ENCODE measurements at places on chromosomes 3 and 15.

DNA sequence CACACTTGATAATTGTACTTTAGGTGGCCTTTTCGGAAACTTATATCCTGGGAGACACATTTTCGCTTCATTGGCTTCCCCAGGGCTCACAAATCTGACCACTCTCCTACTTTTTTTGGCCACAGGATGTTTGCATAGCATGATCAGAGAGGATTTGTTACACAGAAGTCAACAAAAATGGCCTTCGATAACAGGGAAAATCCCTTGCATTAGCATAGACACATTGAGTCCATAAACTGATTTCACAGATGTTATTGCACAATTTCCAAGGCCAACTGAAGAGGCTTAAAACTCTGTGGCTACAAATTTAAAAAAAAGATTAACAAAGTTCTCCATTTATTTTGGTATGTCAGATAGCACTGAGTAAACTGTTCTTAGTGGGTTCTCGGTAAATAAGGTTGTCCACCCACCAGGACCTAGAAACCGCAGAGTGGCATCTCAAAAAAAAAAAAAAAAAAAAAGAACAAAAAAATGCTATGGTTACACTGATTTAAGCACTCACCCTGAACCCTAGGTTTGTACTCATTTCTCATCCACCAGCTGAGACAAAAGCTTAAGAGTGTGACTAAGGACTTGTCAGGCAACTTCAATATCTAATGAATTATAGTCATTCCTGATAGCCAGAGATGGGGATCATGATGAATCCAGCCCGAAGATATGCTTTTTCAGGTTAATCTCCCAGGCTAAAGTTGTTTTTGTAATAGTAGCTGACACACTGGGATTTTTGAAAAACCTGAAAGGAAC is 188.9 kb upstream of the SYNPR start:
- H3K27me3 ChIP-seq, result no peaks in the 10 kb centered on the region
- no peaks in the 10 kb centered on the region for H3K36me3 ChIP-seq
- H3K4me3 ChIP-seq, result no peak overlapping the region
- H3K4me1 ChIP-seq, result no peaks in the 10 kb centered on the region

DNA sequence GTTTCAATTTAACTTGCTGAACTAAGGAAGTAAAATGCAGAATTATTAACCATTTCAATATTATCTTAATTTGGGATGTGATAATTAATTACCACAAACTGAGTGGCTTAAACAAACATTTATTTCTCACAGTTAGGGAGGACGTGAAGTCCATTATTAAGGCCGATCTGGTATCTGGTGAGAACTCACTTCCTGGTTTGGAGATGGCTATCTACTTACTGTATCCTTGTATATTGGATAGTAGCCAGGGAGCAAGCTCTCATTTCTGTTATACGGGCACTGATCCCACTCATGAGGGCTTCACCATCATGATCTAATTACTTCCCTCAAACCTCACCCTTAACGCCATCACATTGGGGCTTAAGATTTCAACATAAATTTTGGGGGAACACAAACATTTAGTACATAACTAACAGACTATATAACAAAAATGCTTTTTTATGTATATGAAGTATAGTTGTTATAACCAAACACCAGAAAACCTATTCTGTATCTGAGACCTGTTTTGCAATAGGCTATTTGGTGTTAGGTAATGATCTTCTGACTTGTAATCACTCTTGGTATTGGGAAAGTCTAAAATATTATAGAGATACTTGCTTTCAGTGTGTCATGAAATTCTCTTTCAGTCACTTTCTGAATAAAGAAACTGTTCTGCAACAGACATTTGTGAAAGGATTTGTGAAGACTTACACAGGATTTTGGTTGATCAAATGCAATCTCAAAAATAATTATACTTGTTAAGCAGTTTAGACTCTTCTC is 4.7 kb upstream of the KPNA4 start:
- DNase-seq, result no peak
- H3K36me3 ChIP-seq, result peaks cover 4% of the 10 kb centered on the region
- H3K4me1 ChIP-seq, result peaks cover 9% of the 10 kb centered on the region
- H3K4me3 ChIP-seq, result no peak overlapping the region

- no peaks in the 10 kb centered on the region for H3K27me3 ChIP-seq
- no peak overlapping the region for H3K4me3 ChIP-seq
- peak; percentile 64 for DNase-seq
- H3K36me3 ChIP-seq, result no peaks in the 10 kb centered on the region
- no peak overlapping the region for H3K27ac ChIP-seq
- H3K4me1 ChIP-seq, result peaks cover 32% of the 10 kb centered on the region
These were observed 67.1 kb downstream of the ATP2B2 start for GRCh38 chr3:10437995-10438901.

DNA sequence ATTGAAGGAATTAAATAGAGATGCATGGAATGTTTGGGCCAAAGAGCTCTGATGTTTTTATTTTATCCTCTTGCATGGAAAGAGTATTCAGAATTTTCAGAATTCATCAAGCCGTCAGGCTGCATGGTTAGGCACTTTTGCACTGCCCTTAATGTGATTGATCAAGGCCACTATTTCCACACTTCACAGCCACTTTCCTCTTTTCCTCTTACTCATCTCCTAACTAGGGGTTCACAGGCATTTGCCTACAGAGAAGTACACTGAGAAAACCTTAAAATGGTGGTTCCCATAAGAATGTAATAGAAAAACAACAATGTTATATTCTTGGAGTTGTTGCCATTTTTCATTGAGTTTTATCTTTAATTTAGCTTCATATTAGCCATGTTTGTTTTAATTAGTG is 10.9 kb downstream of the SLC35A5 start:
- H3K36me3 ChIP-seq, result peaks cover 77% of the 10 kb centered on the region
- H3K4me1 ChIP-seq, result peaks cover 40% of the 10 kb centered on the region
- no peak overlapping the region for H3K4me3 ChIP-seq
- DNase-seq, result no peak
- H3K27ac ChIP-seq, result peak overlapping the region; percentile 6

DNA sequence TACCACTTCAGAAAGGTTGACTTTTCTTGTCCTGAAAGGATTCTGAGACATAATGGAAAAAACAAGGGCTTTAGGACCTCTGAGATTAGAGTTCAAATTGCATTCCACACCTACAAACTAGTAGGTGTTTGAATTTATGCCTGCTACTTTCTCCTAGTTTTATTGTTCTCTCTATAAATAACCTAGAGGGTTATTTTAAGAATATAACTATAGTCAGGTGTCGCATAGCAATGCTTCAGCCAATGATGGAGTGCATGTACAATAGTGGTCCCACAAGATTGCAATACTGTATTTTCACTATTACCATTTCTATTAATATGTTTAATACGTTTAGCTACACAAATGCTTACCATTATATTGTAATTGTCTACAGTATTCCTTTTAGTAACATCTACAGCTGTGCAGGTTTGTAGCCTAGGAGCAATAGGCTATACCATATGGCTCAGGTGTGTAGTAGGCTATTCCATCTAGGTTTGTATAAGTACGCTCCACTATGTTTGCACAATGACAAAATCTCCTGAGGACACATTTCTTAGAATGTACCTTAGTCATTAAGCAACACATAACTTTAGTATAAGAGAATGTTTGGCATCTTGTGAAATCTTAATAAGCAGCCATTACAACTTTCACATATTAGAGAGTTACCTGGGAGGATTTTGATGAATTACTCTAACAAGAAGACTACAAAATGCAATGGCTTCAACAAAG is 1352.5 kb downstream of the ZPLD1 start:
- H3K27ac ChIP-seq, result no peak overlapping the region
- H3K4me3 ChIP-seq, result no peak overlapping the region
- DNase-seq, result no peak
- no peaks in the 10 kb centered on the region for H3K36me3 ChIP-seq

DNA sequence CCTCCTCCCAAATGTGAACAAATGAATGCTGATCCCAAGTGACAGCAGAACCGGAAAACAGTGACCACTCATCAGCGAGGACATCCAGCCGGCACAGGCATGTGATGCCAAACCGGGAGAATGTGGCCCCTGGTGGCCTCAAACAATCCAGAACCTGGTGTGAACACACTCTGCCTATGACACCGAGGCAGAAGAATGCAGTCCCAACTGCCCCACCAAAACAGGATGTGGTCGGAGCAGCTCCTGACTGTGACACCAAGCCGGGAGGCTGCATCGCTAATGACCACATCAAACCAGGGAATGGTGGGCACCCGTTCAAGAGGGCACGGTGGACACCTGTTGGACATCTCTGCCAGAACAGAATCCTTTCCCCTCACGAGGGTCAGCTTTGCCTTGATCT is 15.4 kb downstream of the SCN5A start:
- no peak overlapping the region for H3K27ac ChIP-seq
- peaks cover 29% of the 10 kb centered on the region for H3K27me3 ChIP-seq
- peak; percentile 55 for DNase-seq
- no peaks in the 10 kb centered on the region for H3K4me1 ChIP-seq
- no peaks in the 10 kb centered on the region for H3K36me3 ChIP-seq

DNA sequence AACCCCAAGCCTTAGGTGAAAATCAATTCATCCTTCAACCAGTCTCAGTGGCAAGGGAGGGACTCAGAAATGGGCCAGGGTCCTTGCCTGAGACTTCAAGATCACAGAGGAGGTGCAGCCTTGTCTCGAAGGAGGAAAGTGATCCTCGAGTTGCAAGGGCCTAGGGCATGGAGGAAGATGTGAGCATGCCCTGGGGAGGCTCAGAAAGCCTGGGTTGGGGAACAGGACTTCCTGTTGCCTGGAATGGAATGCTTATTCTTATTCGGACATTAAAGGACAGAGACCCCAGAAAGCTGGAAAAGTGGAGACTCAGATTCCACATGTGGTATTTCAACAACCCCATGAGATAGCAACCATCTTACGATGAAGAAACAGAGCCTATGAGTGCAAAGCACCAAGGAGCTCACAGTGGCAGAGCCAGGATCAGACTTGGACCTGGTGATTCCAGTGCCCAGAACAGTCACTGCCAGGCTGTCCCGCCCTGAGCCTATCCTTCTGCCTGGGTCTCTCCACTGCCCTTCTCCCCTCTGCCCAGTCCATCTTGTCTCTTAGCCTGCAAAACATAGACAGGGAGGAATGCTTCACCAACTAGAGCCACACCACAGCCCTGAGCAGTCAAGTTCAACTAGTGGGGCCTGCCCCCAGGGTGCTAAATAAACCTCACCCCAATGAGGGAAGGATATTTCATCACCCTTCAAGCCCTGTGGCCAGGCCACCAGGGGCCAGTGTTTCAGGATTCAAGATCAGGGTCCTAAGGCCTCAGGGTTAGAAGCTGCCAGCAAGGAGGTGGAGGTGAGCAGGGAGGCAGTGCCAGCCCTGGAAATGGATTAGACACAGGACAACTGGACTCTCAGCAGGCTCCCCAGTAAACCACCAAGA is 21.9 kb downstream of the DAPK2 start:
- H3K4me3 ChIP-seq, result no peak overlapping the region
- peaks cover 30% of the 10 kb centered on the region for H3K36me3 ChIP-seq
- H3K4me1 ChIP-seq, result peaks cover 4% of the 10 kb centered on the region
- DNase-seq, result no peak

DNA sequence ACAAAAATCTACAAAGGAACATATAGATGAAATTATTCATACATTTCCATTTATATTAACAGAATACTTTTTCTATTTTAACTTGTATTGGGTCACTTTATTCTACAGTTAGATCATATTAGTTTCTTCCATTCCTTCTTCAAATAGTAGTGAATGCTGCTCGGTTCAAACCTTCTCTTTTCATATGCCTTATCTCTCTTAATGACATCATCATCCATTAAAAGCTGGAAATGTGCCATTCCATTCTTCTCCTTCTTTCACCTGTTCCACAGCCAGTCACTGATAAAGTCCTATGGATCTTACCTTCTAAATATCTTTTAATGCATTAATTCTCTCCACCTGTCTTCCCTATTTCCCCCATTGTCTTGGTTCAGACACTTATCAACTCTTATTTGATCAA is 358.0 kb upstream of the POU1F1 start:
- no peaks in the 10 kb centered on the region for H3K4me1 ChIP-seq
- H3K4me3 ChIP-seq, result no peak overlapping the region
- no peak for DNase-seq
- H3K27me3 ChIP-seq, result no peaks in the 10 kb centered on the region

- DNase-seq, result no peak
- H3K4me1 ChIP-seq, result no peaks in the 10 kb centered on the region
- no peak overlapping the region for H3K4me3 ChIP-seq
- no peak overlapping the region for H3K27ac ChIP-seq
- no peaks in the 10 kb centered on the region for H3K27me3 ChIP-seq
- H3K36me3 ChIP-seq, result no peaks in the 10 kb centered on the region
These were observed 159.0 kb upstream of the KCNH8 start for GRCh38 chr3:18989237-18989795.

GRCh38 chr15:51829376-51830275 is at the start of gene TMOD3:
Gene TMOD3, plus strand, starts transcription at chr15:51829653. Its CDS starts 33,232 bp downstream, at chr15:51862885.
- no peaks in the 10 kb centered on the region for H3K27me3 ChIP-seq
- H3K27ac ChIP-seq, result peak within 1 kb of the TSS; percentile 97
- H3K4me3 ChIP-seq, result peak within 1 kb of the TSS; percentile 82
- H3K36me3 ChIP-seq, result no peaks in the 10 kb centered on the region
- H3K4me1 ChIP-seq, result peaks cover 50% of the 10 kb centered on the region

Measured in spleen (tissue), 13 donors.